Lower lobe of right lung (tissue), 2 donors: ENCODE measurements at places on chromosomes 7 and 10.

GRCh38 chr7:47258798-47259197 is 323.1 kb downstream of the TNS3 start:
- no peaks in the 10 kb centered on the region for H3K27me3 ChIP-seq
- peaks cover 13% of the 10 kb centered on the region for H3K4me1 ChIP-seq
- DNase-seq = no peak
- no peak overlapping the region for H3K27ac ChIP-seq
- no peaks in the 10 kb centered on the region for H3K36me3 ChIP-seq

DNA sequence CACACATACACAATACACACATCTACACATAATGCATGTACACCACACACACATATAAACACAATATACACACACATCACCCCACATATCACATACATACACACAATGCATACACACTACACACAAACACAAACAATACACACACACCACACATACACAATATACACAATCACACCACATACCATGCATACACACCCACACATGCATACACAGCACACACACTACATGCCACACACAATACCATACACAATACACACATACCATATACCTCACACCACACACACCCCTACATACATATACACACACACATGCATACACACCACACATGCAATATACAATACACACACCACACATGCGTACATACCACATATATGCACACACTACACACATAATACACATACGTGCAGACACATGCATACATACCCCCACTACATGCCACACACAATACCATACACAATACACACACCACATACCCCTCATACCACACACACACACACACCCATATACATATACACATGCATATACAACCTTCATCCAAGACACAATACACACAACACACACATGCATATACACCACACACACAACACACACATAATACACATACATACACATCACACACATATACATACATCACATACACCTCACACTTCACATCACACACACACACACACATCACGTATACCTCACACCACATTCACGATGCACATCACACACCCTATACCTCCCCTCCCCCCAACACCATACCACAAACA is 34.0 kb downstream of the PSMC2 start:
- H3K4me3 ChIP-seq = no peak overlapping the region
- DNase-seq = no peak
- no peak overlapping the region for H3K27ac ChIP-seq
- H3K4me1 ChIP-seq = no peaks in the 10 kb centered on the region
- H3K27me3 ChIP-seq = no peaks in the 10 kb centered on the region

DNA sequence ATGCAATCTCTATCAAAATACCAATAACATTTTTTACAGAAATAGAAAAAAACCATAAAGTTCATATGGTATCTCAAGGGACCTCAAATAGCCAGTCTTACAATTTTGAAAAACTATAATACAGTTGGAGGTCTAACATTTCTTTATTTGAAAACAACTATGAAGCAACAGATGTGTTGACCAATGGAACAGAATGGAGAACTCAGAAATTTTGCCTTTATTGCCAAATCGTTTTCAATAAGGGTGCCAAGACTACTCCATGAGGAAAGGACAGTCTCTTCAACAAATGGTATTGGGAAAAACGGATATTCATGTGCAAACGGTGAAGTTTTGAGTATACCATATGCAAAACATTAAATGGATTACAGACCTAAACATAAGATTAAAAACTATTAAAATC is 470.8 kb upstream of the DPP6 start:
- no peak overlapping the region for H3K4me3 ChIP-seq
- DNase-seq = no peak
- H3K27ac ChIP-seq = no peak overlapping the region

DNA sequence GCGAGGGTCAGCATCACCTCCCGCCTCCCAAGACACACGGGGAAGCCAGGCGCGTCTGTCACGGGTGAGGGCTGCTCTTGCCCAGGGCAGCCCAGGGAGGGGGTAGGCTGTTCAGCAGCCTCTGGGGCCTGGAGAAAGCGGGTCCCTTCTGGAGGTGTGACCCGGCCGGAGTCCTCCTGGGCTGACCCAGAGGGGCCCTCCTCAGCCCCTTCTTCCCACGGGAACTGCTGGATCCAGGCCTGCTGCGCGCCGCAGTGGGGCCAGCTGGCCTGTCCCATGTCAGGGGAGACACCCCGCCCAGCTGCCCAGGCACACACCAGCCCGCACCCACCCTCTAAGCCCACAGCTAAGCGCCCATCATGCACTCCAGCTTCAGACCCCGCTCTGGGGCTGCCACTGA is 41.8 kb downstream of the INSIG1 start:
- H3K36me3 ChIP-seq = no peaks in the 10 kb centered on the region
- no peak for DNase-seq
- H3K4me3 ChIP-seq = no peak overlapping the region
- no peaks in the 10 kb centered on the region for H3K4me1 ChIP-seq

DNA sequence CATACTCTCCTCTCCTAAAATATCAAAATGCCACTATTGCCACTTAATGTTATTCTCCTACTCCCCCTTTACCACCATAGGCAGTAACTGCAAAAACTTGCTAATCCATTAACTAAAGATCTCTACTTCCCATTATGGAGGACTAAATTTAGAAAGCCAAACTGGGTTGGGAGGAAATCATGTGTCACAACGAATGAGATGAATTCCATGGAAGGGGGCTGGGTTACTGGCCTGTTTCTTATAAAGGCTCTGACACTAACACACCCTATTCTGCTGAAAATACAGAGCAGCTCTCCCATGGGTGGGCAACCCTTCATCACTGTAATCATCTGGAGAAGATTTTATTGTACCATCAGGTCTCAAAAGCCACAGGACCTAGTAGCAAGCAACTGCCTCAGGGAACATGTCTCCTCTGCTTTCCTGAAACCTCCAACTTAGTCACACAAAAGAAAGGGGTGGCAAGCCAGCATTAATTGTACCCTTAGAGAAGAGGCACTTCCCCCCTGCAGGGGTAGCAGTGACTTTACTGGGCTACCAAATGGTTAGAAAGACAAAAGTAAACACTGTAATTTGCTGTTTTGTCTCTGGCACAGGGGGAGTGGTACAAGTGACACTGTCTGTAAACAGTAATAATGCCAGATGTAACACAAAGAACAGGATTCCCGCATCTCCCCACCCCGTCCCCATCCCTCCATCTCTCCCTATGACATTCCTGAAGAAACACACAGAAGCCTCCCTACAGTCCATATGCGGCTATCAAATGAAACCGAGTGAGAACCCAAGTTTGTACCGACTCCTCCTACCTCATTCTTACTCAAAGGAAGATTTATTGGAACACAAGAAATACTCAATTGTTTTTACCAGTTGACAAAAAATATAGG is 81.6 kb downstream of the ARMH3 start:
- peaks cover 43% of the 10 kb centered on the region for H3K36me3 ChIP-seq
- peaks cover 20% of the 10 kb centered on the region for H3K4me1 ChIP-seq
- no peaks in the 10 kb centered on the region for H3K27me3 ChIP-seq
- no peak for DNase-seq
- no peak overlapping the region for H3K4me3 ChIP-seq

DNA sequence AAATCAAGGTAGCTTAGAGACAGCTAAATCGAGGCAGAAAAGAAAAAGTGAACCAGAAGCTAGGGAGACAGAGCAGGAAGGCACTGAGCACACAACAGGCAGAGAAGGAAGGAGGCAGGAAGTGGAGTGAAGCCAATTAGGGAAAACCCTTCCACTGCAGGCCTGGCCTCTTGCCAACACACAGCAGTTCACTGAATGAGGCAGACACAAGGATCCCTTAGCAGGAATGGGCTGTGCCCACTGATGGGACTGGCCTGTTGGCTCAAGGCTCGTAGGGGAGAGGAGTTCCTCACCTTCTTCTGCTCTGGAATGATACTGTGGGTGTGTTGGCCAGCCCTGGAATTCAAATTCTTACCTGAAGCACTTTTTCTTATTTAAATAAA is 220.3 kb upstream of the STK17A start:
- DNase-seq = no peak
- H3K27ac ChIP-seq = no peak overlapping the region
- H3K4me1 ChIP-seq = peaks cover 5% of the 10 kb centered on the region
- H3K36me3 ChIP-seq = no peaks in the 10 kb centered on the region
- H3K4me3 ChIP-seq = no peak overlapping the region

DNA sequence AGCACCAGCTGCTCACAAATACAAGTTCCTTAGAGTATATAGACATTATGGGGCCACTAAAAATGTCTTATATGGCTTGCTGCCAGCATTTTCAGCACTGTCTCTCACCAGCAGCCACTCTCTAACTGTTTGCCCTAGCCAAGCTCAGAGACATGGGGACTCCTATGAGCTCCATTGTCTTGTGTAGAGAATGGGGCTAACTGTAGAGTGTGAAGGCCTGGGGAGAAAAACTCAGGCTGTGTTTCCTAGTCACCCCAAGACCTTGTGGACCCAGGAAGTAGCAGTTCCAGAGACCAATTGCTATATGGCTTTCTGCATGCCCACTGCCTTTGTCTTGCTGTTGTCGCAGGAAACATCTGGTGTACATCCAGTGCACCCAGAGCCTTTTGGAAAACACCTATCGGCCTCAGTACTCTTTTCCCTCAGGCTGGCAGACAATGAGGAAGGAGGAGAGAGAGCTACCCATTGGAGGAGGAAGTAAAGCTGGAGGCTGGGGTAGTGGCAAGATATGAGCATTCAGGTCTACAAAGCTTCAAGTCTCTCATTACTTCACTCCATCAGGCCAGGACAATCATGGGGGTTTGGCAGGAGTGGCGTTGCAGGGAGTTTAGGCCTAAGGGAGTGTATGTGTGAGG is 28.4 kb downstream of the ENTPD1 start:
- DNase-seq = no peak
- peak overlapping the region; percentile 19 for H3K27ac ChIP-seq
- H3K27me3 ChIP-seq = no peaks in the 10 kb centered on the region

GRCh38 chr10:69572159-69573055 is 815 bp downstream of the NEUROG3 start:
- H3K27ac ChIP-seq = no peak overlapping the region
- DNase-seq = peak; percentile 49
- peak overlapping the region; percentile 38 for H3K4me3 ChIP-seq
- no peaks in the 10 kb centered on the region for H3K36me3 ChIP-seq
- H3K27me3 ChIP-seq = peaks cover 98% of the 10 kb centered on the region

DNA sequence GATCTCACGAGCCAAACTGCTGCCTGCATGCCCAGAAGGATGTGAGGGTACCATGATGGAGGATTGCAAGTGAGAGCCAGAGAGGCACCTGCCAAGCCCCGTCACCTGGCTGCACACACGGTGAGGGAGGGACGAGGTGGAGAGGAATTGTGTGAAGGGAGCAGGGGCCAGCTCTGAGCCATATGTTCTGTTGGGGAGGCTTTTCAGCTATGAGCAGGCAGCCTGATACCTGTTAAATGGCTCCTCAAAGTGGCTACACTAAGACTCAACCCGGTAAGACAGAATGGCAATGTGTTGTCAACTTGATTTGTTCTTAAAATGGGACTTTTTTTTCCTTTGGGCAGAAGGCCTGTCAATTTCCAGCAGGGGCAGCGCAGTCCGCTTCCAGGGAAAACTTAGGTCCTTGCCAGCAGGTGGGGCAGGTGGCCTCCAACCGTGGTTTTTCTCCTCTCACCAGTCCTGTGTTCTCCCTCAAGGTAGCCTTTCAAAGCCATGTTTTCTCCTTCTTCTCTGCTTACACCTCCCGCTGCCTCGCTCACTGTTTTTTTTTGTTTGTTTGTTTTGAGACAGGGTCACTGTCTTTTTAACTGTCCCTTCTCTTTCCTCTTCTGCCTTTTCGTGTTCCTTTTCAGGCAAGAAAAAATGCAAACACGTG is 57.7 kb upstream of the ZNRF2 start:
- H3K27ac ChIP-seq = peak overlapping the region; percentile 76
- H3K4me3 ChIP-seq = no peak overlapping the region
- H3K27me3 ChIP-seq = no peaks in the 10 kb centered on the region
- H3K4me1 ChIP-seq = peaks cover 28% of the 10 kb centered on the region

- peak within 1 kb of the TSS; percentile 85 for H3K27ac ChIP-seq
- H3K4me3 ChIP-seq = peak within 1 kb of the TSS; percentile 95
- no peaks in the 10 kb centered on the region for H3K27me3 ChIP-seq
- peaks cover 22% of the 10 kb centered on the region for H3K4me1 ChIP-seq
- H3K36me3 ChIP-seq = peaks cover 7% of the 10 kb centered on the region
Measured at GRCh38 chr10:133379152-133379800, at the start of gene PAOX. Gene PAOX, plus strand, starts transcription at chr10:133379262. Its CDS starts 55 bp downstream, at chr10:133379317.

GRCh38 chr7:31106303-31107105 is 54.4 kb downstream of the ADCYAP1R1 start:
- no peaks in the 10 kb centered on the region for H3K36me3 ChIP-seq
- no peaks in the 10 kb centered on the region for H3K27me3 ChIP-seq
- H3K4me3 ChIP-seq = no peak overlapping the region
- H3K27ac ChIP-seq = no peak overlapping the region
- no peak for DNase-seq

GRCh38 chr10:17216217-17216900 is 11.7 kb upstream of the VIM start:
- no peaks in the 10 kb centered on the region for H3K36me3 ChIP-seq
- H3K27ac ChIP-seq = peak overlapping the region; percentile 83
- DNase-seq = peak; percentile 49
- peaks cover 27% of the 10 kb centered on the region for H3K4me1 ChIP-seq

- H3K36me3 ChIP-seq = no peaks in the 10 kb centered on the region
- no peak for DNase-seq
- no peak overlapping the region for H3K4me3 ChIP-seq
- no peaks in the 10 kb centered on the region for H3K4me1 ChIP-seq
- H3K27me3 ChIP-seq = no peaks in the 10 kb centered on the region
- no peak overlapping the region for H3K27ac ChIP-seq
Measured at GRCh38 chr7:7812112-7812511, 93.7 kb upstream of the RPA3 start.

- H3K27me3 ChIP-seq = no peaks in the 10 kb centered on the region
- H3K4me3 ChIP-seq = no peak overlapping the region
- H3K27ac ChIP-seq = no peak overlapping the region
- H3K36me3 ChIP-seq = no peaks in the 10 kb centered on the region
- no peaks in the 10 kb centered on the region for H3K4me1 ChIP-seq
- no peak for DNase-seq
Measured at GRCh38 chr10:67790534-67791408, 47.2 kb downstream of the DNAJC12 start.

- DNase-seq = no peak
- H3K4me1 ChIP-seq = no peaks in the 10 kb centered on the region
- H3K27ac ChIP-seq = no peak overlapping the region
- H3K36me3 ChIP-seq = no peaks in the 10 kb centered on the region
- H3K27me3 ChIP-seq = no peaks in the 10 kb centered on the region
- H3K4me3 ChIP-seq = no peak overlapping the region
Measured at GRCh38 chr10:12510501-12510941, 161.2 kb downstream of the CAMK1D start.

DNA sequence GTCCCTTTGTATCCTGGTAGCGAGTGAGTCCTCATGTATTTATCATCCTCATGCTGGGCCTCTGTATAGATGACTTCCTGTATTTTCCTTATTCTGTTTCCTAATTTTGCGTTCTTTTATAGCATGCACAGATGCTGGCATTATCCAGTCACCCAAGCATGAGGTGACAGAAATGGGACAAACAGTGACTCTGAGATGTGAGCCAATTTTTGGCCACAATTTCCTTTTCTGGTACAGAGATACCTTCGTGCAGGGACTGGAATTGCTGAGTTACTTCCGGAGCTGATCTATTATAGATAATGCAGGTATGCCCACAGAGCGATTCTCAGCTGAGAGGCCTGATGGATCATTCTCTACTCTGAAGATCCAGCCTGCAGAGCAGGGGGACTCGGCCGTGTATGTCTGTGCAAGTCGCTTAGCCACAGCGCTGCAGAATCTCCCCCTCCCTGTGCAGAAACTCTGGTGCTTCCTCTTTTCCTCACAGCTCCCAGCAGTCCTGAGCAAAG is 183.1 kb upstream of the PRSS58 start:
- H3K27ac ChIP-seq = no peak overlapping the region
- H3K4me3 ChIP-seq = no peak overlapping the region
- DNase-seq = no peak
- H3K36me3 ChIP-seq = no peaks in the 10 kb centered on the region
